Astrocyte (in vitro differentiated cells and primary cell): ENCODE measurements at places on chromosomes 7 and 10. TPM values are rescaled to one million over a fixed set of nuclear protein-coding genes. Genes with fewer than 3 reads are reported as not detected.

DNA sequence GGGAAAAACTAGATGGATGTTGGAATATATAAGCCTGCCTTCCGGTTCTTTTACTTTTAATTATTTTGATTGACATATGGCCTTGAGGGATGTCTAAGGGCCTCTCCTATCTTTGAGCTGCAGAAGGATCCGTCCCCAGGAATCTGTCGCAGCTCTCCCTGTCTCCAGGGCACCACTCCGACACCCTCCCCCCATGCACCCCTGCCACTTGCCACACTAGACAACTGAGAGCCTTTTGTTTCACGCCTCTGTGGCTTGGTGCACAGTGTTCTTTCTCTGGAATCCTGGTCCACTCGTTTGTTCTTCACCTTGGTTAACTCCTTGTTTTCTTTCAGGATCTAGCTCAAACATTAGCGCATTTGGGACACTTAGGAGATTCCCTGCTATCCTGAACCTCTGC lies 124.1 kb upstream of the EFCAB10 start:
- no peaks in the 10 kb centered on the region for H3K27me3 ChIP-seq
- H3K4me3 ChIP-seq, result no peak overlapping the region
- no peak for DNase-seq
- no peak overlapping the region for H3K27ac ChIP-seq
- H3K36me3 ChIP-seq, result no peaks in the 10 kb centered on the region

DNA sequence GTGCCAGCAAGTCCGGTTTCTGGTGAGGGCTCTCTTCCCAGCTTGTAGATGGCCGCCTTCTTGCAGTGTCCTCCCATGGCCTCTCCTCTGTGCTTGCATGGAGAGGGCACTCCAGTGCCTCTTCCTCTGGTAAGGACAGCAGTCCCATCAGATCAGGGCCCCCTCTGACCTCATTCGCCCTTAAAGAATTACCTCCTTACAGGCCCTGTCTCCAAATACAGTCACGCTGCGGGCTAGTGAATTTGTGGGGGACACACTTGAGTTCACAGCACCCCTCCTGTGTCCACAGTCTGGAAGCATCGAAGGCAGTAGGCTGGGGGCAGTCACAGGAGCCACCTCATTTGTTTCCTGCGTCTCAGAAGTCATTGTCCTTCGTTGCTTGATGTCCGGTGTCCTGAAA lies 54.6 kb downstream of the LHPP start:
- DNase-seq, result no peak
- no peaks in the 10 kb centered on the region for H3K36me3 ChIP-seq
- no peak overlapping the region for H3K4me3 ChIP-seq
- no peaks in the 10 kb centered on the region for H3K4me1 ChIP-seq
- H3K27me3 ChIP-seq, result no peaks in the 10 kb centered on the region

GRCh38 chr7:141053626-141054025 lies 20.2 kb upstream of the TMEM178B start:
- no peaks in the 10 kb centered on the region for H3K36me3 ChIP-seq
- no peaks in the 10 kb centered on the region for H3K4me1 ChIP-seq
- no peak for DNase-seq

GRCh38 chr7:25318047-25318446 lies 89.8 kb upstream of the NPVF start:
- H3K27ac ChIP-seq, result no peak overlapping the region
- no peak overlapping the region for H3K4me3 ChIP-seq
- no peaks in the 10 kb centered on the region for H3K36me3 ChIP-seq
- no peaks in the 10 kb centered on the region for H3K4me1 ChIP-seq

Gene C10orf67
- 0.27 and 0.46 TPM in 2 replicates for total RNA-seq

Gene SFTPA1
- total RNA-seq, result not detected in 2 replicates
